ENCODE measurements at places on chromosomes 2 and 18.
A peak's percentile ranks its signal among the peaks of the same experiment; 100 is the strongest.

GRCh38 chr2:8408560-8409460 is 273.0 kb upstream of the ID2 start:
- no peak for DNase-seq

DNA sequence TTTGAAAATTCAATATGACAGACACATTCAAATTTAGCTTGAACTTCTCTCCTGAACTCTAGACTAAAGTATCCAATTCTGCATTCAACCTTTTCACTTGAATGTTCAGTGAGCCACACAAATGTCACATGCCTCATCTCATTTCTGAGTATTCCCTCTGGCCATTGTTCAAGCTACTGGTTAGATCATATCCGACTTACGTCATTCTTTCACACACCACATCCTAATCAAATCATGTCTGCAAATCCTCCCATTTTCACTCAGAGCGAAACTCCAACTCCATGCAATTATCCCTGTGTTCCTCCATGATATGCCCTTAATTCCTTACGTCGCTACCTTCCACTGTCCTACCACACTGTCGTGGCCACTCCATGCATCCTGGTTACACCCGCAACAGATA is 425.1 kb downstream of the CBLN2 start:
- no peak for DNase-seq

DNA sequence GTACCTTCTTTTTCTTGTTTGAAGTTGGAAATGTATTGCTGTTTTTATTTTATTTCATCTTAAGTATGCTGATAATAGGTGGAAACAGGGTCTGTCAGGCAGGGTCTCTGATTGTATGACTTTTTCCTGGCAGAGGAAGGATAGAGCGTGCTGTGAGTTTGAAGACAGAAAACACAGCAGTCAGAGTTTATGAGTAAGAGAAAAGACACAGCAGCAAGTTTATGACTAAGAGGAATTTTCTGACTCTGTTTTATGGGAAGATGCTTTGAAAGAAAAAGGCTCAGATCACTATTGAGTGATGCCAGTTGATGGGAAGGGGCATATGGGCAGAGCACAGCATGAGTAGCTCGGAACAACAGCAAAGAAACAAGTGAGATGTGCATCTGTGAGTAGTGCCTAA is 379.1 kb downstream of the MEIS1 start:
- DNase-seq: no peak

GRCh38 chr2:229896857-229897256 is 25.0 kb downstream of the TRIP12 start:
- no peak for DNase-seq

DNA sequence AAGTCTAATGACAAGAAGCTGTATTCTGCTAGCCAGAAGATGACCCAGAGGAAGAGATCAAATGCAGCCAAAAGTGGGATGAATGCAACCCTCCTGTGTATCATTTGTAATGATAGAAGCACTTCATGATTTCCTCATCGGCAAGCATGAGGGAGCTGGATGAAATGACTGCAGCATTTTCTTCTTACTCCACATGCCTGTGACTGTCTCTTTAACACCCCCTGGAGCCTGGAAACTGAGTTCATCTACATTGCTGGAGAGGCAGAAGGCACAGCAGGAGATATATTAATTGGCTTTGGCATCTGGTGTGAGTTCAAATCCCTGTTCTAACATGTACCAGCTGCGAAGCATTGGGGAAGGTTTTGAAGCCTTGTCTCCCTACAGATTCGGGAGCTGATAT is 37.7 kb downstream of the ID2 start:
- peak; percentile 37 for DNase-seq

- no peak for DNase-seq
Observed at GRCh38 chr2:36482576-36483214, 115.3 kb downstream of the FEZ2 start.

- no peak for DNase-seq
Observed at GRCh38 chr2:195488567-195488966, 168.5 kb upstream of the SLC39A10 start.

- DNase-seq: no peak
Observed at GRCh38 chr2:105860567-105860966, 115.9 kb downstream of the NCK2 start.

DNA sequence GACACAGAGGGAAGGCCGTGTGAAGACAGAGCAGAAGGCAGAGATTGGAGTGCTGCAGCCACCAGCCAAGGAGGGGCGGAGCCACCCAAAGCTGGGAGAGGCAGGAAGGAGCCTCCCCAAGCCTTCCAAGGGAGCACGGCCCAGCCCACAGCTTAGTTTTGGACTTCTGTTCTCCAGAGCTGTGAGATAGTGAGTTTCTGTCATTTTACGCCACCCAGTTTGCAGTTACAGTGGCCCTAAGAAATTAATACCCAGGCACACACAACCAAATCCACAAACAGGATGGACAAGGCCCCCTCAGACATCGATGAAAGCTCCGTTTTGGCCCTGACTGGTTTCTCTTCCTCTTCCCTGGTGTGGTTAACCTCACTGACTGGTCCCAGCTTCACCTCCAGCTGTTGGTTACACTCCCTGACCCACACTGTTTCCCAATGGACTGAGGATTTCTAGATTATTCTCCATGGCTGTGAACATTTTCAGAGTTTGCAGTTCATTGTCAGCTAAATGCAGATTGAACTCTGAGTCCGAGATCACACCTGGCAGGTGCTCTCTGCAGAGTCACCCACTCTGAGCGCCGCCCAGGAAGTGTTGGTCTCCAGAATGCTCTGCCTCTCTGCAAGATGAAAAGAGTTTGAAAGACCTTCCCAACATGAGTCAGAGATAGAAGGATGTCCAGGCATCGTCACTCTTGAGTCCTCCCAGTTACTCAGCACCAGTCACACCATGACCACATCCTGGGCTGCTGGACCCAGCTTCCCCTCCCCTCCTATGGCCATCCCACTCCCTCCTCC is 100.2 kb downstream of the TWIST2 start:
- DNase-seq: peak; percentile 70

DNA sequence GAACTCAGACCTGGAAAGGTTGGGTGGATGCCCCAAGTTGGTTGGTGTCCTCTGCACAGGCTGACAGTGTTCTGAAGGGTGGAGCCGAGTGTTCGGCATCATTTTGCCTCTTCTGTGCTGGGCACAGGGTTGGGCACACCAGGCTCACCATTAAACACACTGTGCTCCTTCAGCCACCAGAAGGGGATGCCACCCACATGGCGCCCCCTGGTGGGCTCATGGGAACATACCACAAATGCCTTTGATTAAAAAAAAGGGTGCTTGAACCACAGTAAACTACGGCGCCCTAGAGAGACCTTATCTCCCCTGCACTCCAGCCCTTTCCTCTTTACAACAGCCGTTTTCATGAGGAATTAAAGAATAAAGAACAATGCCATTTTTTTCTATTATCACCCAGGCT is 89.4 kb downstream of the CELF4 start:
- no peak for DNase-seq

- DNase-seq: no peak
Observed at GRCh38 chr2:129709001-129709955, 270.2 kb upstream of the RAB6C start.

- DNase-seq: no peak
Observed at GRCh38 chr18:76386886-76387285, 108.2 kb downstream of the ZNF516 start.

- DNase-seq: no peak
Observed at GRCh38 chr18:50709193-50709592, 110.6 kb downstream of the MRO start.

DNA sequence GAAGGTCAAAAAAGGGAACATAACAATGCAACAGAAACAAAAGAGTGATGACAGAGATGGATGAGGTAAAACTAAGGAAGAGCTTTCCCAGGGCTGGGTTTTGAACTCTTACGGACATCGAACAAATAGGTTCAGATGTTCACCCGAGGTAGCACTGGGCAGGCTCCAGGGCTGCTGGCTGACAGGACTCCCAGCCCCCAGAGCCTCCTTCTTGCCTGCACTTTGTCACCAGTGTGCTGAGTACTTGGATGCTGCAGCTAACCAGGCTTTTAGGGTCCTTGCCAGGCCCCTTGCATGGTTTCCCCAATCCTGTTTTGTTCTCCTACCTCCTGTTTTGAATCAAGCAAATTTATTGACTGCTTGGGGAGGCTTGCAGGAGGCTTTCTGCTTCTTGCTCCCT is 322.9 kb downstream of the DYSF start:
- DNase-seq: no peak

DNA sequence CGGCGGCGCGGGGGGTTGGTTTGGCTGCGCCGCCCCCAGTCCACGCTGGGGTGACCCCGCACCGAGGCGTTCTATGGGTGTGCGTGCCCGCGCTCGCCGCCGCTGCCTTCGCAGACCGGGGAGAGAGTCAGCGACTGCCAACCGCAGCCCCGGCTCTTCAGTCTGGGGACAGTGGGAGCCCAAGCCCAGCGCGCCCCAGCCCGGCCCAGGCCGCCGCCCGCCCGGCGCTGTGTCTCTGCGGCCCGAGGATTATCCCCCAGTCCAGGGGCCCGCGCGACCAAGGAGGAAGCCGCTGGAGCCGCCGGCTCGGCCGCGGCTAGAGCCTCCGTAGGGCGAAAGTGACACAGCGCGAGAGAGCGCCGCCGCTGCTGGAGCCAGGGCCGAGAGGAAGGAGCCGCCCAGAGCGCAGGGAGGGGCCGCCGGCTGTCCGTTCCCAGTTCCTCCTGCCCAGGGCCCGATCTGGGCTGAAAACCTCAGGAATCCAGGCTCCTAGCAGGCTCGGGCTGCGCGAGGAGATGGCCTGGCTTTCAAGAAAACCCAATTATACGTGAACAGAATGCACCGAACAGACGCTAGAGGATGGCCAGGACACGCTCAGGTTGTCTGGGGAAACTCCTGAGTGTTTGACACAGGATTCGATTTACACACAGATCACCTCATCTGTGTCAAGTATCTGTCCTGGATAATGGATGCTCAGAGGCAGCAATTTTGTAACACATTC is 2.4 kb downstream of the CTIF start:
- peak; percentile 42 for DNase-seq

DNA sequence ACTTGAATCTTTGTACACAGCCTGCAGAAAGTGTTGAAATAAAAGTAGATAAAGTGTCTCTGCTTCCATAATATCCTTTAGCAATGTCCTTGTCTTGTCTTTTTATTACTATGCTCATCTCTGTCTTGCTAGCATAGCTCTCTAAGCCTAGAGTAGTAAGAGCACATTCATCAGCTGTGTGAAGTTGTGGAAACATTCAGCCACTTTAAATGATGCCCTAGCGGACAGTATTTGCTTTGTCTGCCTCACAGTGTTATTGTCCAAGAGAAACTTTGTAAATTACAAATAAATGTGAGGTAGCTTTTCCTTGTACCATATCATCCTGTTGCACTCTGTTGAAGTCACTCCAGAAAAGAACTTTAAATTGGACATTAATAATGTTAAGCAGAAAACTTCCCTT is 60.3 kb upstream of the TTC21B start:
- no peak for DNase-seq

GRCh38 chr2:1585635-1586034 is 158.7 kb downstream of the PXDN start:
- no peak for DNase-seq

- DNase-seq: no peak
Observed at GRCh38 chr2:16817305-16818202, 151.9 kb upstream of the CYRIA start.

DNA sequence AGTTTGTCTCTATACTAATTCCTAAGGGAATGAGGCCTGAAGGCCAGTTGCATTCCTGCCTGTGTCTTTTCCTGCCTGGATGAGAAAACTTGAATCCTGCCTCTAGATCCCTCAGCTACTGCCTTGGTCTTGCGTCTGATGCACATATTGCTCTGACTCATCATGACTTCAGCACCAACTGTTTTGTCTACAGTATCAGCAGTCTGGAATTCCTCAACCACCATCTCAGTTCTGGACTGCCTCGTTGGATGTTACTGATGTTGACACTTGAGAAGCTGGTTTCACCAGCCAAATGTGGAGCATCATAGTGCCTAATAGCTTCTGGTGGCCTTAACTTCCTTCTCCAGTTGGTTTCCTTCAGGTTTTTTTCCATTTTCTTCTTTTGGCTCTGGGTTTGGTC is 211.0 kb downstream of the CTNNA2 start:
- peak; percentile 5 for DNase-seq

DNA sequence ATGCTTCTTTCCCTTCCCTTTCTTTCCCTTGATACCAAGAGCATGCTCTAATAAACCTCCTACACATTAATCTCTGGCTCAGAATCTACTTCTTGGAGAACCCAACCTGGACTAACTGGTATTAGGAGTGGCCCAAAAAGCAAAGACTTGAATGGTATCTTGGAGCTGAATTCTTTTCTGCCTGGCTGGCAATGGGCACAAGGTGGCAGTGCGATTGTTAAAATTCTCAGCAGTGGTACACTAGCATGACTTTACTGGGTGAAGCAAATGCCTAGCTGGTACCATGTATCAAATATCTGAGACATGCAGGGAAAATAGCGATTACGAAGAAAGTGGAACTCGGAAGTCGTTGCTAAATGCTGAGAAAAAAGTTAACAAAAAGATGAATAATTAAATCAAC is 376.1 kb downstream of the XIRP2 start:
- DNase-seq: no peak

DNA sequence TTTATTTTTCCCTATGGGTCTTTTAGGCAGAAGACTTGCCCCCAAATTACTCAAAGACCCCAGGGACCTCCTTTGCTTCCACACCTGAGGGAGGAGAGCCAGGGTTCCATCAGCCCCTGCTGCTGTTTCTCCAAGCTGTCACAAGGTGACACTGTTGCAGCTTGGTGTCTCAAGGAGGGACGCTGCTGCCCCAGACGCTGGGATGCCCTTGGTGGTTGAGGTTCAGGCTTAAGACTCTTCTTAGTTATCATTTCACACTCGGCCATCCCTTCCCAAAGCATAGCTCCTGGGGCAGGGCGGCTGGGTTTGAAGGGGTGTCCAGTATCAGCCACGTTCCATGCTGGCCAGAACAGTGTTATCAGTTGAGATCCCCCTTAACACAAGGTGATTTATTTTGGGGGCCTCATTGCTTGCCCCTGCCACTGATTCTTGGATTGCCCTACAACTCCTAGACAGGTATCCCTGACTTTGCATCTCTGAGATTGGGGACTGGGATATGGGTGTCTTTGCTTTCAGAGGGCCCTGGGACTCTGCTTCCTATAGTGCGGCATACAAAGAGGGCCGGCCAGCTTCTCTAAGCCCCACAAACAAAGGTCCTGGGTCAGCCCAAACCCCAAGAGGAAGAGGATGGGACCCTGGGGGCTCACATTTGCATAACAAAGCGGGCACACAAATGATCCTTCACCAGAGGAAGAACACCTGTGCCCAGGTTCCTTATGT is 22.7 kb downstream of the GPR55 start:
- peak; percentile 11 for DNase-seq

DNA sequence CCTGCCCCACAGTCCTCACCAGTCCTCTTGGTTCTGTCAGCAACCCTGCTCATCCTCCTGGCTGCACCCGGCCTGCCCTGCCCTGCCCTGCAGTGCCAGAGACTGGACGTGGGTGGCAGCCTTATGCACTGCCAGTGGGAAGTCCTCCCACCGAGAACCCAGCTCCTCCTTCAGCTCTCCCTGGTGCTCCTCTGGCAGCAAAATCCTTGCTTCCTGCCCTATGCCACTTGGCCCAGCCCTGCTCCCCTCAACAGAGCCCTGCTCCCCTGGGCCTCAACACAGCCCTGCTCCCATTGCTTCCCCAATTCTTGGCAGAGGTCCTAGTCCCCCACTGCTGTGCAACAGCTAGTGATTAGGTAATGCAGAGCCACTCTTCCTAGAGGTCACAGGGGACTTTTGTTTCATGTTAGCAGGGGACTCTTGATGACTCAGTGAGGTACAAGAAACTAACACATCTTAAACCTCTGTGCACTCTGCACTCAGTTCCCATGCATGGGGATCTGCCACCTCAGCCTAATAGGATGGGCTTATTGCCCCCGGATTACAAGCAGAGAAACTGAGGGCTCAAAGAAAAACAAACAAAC is 58.0 kb upstream of the EDAR start:
- no peak for DNase-seq
